ENCODE measurements at places on chromosomes 4 and X.

GRCh38 chrX:2159861-2160260, 340.9 kb downstream of the DHRSX start:
- no peak for DNase-seq

GRCh38 chr4:148044912-148045352, 313.0 kb downstream of the ARHGAP10 start:
- no peak for DNase-seq

DNA sequence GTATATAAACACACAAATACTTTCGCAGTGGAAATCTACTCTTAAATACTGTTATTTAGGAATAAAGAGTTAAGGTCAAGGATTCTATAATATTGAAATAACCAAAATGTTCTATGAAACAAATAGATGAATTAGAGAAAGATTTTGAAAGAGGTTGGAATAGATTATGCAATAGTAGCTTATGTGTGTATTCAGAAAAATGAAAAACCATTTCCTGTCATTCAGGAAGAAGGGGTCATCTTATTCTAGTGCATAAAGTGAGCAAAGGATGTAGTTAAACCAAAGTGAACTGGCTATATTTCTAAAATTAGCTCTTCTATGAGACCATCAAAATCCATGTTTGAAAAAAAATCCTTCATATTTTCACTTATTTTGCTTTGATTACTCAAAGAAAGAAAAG, 30.0 kb upstream of the MYOZ2 start:
- DNase-seq: no peak

- DNase-seq: no peak
These were observed 2182.5 kb upstream of the AGA start for GRCh38 chr4:179624768-179625181.

DNA sequence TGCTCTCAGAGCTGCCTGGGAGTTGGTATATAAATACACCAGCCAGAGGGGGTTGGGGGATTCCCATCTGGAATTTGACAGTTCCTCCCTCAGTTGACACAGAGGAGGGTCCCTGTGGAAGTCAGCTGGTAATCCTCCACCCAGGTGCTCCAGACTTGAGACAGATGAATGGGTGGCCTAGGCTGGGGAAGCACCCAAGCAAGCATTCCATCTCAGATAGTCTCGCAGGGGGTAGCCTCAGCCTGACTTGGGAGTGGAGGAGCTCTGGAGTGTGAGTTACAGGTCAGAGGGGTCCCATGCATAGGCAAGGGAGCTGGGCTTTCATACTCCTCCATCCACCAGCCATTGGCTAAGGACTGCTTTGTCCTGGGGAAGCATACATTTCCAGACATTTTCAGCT, 229.3 kb upstream of the BCOR start:
- no peak for DNase-seq

GRCh38 chr4:85475631-85476233, 782 bp downstream of the ARHGAP24 start:
- no peak for DNase-seq

GRCh38 chr4:153283260-153283659, 61.2 kb upstream of the MND1 start:
- no peak for DNase-seq

DNA sequence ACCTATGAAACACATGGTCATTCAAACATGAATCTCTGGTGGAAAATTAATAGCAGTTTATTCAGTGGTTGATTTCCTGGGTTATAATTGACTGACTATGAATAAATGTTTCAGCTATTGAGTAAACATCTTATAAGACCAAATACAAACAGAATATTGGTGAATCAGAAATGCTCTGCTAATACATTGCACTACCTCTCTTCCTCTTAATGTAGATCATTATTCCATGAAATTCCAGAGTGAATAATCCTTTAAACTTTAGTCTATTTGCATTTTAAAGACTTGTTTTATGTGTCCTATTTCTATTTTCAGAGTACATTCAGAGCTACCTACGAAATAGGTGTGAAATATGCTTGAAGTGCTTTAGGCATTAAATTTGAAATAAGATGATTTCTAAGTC, 715.4 kb downstream of the ADGRL3 start:
- DNase-seq: no peak
